ENCODE measurements at places on chromosomes 7 and 10.
A peak's percentile ranks its signal among the peaks of the same experiment; 100 is the strongest.

DNA sequence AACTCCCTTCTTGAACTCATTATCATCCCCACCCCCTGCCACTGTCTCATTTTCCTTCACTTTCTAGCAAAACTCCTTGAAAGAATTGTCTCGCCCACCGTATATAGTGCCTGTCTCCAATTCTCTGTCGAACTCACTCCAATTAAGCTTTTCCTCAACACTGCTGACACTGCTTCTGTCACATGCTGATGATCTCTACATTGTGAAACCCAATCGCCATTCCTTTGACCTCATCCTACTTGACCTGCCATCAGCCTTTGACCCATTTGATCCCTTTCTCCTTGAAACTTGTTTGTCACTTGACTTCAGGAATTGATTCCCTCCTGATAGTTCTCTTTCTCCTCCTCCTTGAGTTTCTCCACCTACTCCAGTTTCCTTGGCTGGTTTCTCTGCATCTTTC lies 54.8 kb downstream of the CCDC71L start:
- no peak for DNase-seq

DNA sequence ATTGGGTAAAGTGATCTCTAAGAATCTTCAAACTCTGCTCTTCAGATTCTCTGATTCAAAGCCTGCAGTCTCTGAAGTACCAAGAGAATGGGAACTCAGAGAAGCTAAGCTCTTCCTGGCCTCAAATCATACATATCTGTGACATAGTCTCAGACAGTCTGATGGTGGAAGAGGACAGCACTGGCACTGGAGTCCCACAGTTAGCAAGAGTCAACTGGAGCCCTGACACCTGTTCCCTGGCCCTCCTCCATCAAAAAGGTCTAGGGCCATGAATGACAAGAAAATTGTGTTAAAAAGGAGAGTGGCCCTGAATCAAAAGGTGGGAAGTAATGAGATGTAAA lies 37.7 kb downstream of the PRSS2 start:
- DNase-seq: no peak

DNA sequence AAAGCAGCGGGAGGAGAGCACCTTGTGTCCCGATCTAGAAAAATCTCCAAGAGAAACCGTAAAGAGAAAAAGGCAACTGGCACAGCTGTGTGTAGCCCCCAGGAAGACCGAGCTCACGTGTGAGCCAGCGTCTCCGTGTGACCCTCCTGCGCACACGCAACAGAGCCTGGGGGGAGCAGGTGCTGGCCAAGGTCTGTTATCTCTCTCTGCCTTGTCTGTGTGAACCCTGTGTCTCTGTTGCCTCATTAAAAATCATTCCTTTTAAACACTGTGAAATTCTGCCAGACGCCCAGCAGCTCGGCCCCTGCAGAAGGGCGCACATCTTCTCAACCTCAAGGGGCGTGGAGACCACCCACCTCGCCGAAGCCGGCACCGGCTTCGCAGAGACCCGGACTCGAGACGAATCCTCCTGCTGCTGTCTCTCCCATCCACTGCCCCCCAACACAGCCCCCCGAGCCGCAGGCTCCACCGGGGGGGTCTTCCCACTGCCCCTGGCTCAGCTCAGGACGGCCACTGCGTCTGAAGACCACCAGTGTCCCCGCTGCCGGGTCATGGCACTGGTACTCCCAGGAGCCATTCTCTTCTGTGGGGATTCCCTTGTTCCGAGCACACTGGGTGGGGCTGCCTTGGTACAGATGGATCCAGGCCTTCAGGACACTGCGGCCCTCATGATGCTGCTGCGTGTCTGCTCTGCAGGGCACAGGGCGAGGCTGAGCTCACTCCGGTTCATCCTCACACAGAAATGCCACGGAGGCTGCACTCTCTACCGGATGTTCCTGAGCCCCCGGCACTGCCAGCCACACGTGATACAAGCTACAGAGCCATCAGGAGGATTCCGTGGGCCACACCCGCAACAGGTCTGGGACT lies 94.3 kb upstream of the DNAAF5 start:
- no peak for DNase-seq

GRCh38 chr10:97292862-97293198 lies 393 bp upstream of the ARHGAP19 start:
- DNase-seq: no peak

- DNase-seq: no peak
Measured at GRCh38 chr10:55146032-55146431, 345.0 kb upstream of the PCDH15 start.

DNA sequence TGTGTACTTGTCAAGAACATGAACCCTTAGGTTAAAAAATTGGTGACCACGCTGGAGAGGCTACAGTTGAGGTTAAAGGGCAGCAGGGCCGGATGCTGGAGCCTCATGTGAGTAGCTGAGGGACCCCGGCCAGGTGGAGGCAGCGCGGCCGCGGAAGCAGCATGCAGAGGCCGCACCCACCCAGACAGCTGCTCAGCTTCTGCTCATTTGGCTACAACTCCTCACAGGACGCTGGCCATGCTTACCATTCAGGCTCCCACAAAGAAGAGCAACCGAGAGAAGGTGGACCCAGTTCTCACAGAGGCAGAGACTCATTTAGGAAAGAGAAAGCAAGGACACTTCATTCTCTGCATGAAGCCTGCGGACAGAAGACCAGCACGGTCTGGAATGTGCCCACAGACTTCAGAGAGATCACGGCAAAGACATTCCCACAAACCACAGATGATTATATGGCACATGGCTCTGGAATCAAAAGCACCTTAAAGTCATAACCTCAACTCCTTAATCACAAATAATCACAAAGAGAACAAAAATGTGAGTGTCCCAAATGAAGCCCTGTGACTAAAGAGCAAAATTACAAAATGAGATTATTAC lies 94.4 kb downstream of the VOPP1 start:
- no peak for DNase-seq

GRCh38 chr7:92647652-92648051 lies 57.5 kb upstream of the FAM133B start:
- no peak for DNase-seq

- DNase-seq: no peak
Measured at GRCh38 chr7:151291206-151291605, 42.7 kb upstream of the SMARCD3 start.

- DNase-seq: no peak
Measured at GRCh38 chr7:29105191-29105590, 41.1 kb downstream of the CPVL start.

GRCh38 chr10:108052981-108053380 lies 888.5 kb upstream of the SORCS1 start:
- DNase-seq: no peak

DNA sequence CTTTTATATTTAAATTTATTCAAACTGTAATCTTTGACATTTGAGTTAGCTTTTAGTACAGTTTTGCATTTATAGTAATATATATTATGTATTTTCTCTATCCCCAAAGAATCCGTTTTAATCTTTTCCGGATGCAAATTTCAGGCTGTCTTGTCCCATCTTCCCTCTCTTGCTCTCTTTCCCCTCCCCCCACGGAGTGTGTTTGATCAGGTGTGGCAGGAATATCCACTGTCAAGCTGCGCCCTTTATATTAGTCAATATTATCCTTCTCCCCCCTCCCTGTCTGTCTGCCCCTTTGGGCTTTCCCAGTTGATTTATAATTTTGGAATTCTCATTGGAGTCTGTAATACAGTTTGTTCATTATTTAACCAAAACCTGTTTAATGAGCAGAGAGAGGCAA lies 19.0 kb downstream of the GBF1 start:
- no peak for DNase-seq

DNA sequence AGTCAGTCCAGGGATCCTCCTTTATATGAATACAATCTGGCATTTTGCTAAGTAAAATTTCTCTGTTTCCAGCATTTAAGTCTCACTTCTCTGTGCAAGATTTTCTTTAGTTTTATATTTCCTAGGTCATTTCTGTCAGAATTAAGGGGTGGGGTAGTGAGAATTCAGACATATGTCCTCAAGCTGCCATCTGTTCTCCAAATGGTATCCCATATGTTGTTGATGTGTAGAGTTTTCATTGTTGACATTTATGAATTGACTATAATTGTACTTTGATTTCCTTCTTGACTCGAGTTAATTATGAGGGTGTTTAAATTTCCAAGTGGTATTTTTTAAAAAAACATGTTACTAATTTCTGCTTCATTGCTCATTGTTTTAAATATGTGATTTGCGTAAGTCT lies 148.8 kb downstream of the NPSR1 start:
- no peak for DNase-seq

- DNase-seq: no peak
Measured at GRCh38 chr7:117338020-117338419, 15.2 kb upstream of the WNT2 start.

GRCh38 chr10:126905776-126906703 lies 812 bp downstream of the DOCK1 start:
- DNase-seq: no peak

DNA sequence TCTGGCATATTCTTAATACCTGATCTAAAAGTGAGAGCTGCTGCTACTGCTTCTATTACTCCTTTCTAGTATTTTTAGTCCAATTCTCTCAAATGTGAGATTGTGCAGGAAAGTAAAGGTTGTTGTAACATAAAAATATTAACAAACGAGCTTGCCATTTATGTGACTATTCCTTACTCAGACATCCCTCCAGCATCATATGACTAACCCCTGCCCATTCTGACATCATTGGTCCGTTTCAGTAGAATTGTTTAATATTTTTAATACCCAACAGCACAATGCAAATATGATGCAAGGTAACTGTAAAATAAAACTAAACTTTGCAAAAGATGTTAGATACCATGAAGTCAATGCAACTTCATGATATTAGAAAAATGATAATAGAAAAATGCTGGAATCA lies 83.6 kb downstream of the CFAP58 start:
- no peak for DNase-seq

DNA sequence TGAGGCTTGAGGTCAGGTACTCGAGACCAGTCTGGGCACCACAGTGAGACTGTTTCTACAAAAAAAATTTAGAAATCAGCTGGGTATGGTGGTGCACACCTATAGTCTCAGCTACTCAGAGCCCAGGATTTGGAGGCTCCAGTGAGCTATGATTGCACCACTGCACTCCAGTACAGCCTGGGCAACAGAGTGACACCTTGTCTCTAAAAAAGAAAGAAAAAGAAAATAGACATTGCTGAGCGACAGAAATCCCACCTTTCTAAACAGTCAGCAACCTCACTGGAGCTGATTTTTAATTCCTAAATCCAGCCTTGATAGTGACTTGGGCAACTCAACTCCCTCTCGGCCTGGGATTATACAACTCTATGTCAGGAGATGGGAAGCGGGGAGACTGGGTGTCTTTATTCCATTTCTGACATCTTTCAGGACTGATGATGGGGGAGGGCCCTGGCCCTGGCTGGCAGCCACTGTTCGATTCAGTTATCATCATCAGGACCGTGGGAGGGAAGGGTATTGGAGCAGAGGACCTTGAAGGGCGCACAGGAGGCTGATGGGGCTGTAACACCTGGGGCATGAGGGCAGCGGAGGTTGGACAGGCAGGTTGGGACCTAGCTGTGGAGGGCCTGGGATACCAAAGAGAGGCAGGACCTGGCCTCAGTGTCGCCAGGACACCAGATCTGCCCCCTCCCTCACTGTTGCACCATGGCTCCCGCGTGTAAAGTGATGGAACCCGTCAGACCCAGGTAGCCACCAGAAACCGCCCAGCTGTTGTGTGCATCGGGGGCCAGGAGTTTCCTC lies 14.7 kb downstream of the HSPB1 start:
- DNase-seq: no peak

DNA sequence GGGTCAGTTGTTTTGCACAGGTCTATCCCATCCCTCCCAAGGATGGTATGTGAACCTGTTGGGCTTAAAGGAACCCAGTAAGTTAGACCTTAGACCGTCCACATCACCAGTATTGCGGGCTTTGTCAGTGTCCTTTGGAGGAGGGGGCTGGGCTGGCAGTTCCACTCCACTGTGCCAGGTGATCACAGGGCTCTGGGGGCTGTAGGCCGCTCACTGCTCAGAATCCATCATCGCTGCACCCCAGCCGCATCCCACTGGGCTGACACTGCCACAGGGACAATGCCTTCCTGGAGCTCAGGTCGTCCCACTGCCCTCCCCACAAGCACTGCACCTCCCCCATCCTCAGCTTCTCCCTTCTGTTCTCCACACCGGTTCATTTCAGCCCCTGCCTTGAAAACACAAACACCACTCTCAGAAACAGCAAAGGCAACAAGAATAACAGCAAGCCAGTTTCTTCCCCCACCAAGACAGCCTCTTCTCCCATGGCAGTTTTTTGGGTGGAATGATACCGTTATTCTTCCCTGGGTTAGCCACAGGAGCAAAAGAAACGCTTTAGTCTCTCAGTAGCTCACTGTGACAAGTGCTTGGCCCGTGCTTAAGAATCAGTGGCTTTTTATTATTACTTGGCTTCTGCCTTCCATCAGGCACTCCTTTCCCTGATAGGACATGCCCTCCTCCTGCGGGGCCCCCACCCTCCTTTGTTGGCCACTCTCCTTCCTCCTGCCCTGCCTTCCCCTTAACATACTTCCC lies 111.2 kb downstream of the GRK5 start:
- DNase-seq: peak; percentile 9

DNA sequence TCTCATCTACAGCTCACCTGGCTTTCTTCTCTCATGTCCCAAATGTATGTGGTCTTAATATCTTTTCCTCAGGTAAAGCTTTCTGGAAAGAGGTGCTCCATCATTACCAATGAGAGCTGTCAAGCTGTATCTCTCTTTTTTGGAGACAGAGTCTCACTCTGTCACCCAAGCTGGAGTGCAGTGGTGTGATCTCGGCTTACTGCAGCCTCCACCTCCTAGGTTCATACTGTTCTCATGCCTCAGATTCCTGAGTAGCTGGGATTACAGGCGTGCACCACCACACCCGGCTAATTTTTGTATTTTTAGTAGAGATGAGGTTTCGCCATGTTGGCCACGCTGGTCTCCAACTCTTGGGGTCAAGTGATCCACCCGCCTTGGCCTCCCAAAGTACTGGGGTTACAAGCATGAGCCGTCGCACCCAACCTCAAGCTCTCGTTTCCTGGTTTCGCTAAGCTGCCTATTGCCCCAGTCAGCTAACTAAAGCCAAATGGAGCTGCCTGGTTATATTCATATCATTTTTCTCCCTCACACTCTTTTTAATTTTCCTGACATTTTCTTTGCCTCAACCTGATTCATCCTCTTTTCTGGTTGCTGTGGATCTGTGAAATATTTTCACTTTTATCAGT lies 60.5 kb downstream of the SUFU start:
- DNase-seq: no peak

GRCh38 chr7:15399441-15399840 lies 162.4 kb downstream of the AGMO start:
- DNase-seq: no peak

DNA sequence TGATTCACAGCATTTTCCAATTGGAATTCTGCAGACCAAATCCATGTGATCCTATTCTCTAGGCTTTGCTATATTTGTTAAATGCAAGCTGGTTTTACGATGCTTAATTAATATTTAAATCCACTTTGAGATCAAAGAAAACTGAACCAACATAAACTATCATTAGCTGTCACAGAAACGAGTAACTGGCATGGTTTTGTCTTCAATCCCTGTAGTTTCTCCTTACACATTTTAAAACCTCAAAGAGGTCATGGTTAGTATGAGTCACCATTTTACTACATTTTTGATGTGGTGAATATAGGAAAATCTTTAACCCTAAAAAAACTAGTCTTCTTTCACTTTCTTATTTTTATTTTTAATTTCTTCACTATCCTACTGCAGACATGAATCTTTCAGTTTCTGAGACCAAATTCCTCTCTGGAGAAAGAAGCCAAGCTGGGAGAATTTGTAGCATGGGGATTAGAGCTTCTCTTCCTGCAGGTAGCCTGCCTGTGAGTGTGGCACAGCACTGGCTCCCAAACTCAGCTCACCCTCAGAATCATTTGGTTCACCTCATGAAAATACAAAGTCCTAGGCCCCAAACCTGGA lies 8.7 kb upstream of the LIPM start:
- no peak for DNase-seq

- no peak for DNase-seq
Measured at GRCh38 chr7:34133983-34134782, 228.8 kb downstream of the BMPER start.

- DNase-seq: no peak
Measured at GRCh38 chr7:50270531-50271018, 33.9 kb upstream of the IKZF1 start.

Measured in DMS79 treated with DMSO at 0.1 percent for 48 hours (cell line).